NCI-H460 (cell line): ENCODE measurements at places on chromosomes 13 and 19.

DNA sequence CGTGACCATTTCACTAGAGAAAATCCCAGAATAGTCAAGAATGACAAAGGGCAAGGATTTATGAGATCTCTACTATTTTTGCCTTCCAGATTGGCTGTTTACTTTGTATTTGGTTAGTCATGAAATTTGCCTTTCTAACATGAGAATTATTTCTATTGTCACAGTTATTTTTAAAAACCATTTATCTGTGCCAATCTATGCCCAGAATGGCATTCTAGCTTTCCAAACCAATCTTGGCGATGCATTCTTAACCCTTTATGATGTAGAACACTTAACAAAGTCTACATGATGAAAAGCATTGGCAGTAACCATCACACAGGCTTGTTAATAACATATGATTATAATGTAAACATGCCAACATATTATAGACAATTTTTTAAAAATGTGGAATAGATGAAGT, 65.2 kb downstream of the SCEL start:
- no peak for DNase-seq

DNA sequence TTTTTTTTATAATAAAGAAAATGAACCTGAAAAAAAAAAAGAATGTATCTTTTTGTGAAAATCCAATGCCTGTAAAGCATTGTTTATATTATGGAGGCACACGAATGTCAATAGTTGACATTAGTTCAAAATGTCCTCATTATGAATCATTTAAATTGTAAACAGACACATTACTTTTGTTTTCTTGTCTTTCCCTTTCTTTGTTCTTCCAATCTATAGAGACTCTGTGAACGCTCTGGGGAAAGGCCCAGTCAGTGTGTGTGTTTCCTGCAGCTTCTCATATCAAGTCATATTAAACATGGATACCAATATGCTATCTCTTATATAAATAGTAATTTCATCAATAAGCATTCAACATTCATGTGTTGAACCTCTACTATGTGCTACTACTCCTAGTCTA, 193.1 kb downstream of the KCTD12 start:
- DNase-seq, result no peak

- DNase-seq, result no peak
Measured at GRCh38 chr19:18866800-18867123, 29.2 kb downstream of the CERS1 start.

DNA sequence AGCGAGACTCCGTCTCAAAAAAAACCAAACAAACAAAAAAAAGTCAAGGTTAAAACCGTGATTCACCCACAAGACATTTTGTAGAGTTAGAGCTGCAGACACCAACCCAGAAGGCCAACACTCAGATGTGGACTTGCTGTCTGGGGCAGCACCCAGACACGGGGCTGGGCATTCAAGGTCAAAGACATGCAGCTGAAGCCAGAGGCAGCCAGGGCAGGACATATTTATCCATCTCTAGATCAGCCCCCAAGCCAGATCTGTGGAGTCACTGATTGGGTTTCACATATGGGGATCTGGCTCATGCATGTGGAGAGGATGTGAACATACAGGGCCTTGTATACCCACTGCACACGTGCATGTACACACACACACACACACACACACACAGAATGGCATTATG, 3.6 kb downstream of the KLK15 start:
- no peak for DNase-seq

DNA sequence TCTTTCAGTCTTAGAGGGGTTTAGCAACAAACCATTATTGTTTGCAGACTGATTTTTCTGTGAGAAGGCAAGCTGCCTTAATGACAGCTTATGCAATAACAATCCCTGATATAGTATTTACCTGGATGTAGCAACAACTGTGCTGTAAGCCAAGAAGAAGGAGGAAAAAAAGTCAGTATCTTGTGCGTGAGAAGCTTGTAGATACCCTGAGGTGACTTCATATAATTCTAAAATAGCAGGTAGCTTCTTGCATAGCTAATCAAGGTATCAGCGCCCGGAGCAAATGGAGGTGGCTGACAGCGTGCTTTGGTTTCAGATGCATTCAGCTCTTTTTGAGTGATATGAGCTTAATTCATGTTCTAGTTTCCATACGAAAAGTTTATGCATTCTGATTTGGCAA, 309.8 kb downstream of the KLF5 start:
- DNase-seq, result no peak

- no peak for DNase-seq
Measured at GRCh38 chr13:40231311-40231710, 435.1 kb downstream of the FOXO1 start.

DNA sequence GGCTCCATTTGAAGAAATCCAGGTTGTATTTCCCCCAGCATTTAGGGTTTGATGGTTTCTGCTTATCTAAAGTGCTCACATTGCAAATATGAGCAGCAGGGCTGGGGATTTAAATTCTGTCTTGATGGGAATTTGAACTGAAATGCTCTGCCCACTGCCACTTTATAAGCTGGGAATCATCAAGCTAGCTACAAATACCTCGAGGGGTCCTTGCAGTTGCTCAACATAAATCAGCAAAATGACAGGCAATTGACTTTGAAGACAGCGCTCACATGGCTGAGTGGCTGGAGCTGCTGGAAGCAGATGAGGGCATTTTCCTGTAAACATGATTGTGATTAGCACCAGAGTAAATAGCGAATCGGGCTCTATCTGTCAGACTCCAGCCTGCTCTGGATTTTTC, 39.4 kb upstream of the MEDAG start:
- DNase-seq, result no peak
